ENCODE measurements at places on chromosomes 3 and 15.

GRCh38 chr3:195441051-195441450, 1.8 kb downstream of the ACAP2 start:
- no peak for DNase-seq

DNA sequence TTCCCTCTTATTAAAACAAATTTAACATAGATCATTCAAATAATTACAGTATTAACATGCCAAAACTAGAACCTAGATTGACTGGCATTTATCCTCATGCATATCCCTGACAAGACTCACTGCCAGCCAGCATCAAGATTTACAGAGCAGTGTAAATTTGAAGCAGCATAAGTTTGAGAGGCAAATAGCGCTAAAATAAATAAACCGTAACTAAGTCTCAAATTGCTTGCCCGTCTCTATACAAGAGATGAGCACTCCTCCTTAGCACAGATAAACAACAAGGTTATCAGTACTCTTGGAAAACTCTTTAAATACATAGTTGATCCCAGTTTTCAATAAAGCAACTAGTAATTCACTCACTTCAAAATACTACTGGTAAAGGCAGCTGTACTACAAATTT, 29.6 kb downstream of the MSL2 start:
- DNase-seq: no peak

GRCh38 chr3:9147215-9147895, 102.1 kb downstream of the SRGAP3 start:
- DNase-seq: no peak

- DNase-seq: no peak
Measured at GRCh38 chr15:40330368-40330836, 6.9 kb downstream of the INAFM2 start.

DNA sequence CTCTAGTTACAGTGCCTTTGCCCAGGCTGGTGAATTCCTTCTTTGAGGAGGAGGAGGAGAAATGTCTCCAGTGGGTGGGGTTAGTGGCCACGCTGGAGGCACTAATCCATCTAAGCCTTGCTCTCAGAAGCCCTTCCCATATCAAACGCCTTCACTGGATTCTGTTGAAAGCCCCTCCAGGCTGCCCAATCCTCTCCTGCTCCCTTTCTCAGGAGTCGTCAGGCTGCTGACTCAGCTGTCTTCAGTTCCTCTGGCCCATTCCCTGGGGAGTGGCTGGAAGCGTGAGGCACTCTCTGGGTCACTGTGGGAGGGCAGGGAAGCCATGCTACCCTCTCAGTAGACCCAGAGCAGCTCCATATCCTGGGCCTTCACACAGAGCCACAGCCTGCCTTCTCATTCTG, 2.7 kb downstream of the AP2M1 start:
- DNase-seq: no peak

GRCh38 chr3:155631323-155632019, 113.4 kb downstream of the PLCH1 start:
- DNase-seq: no peak

DNA sequence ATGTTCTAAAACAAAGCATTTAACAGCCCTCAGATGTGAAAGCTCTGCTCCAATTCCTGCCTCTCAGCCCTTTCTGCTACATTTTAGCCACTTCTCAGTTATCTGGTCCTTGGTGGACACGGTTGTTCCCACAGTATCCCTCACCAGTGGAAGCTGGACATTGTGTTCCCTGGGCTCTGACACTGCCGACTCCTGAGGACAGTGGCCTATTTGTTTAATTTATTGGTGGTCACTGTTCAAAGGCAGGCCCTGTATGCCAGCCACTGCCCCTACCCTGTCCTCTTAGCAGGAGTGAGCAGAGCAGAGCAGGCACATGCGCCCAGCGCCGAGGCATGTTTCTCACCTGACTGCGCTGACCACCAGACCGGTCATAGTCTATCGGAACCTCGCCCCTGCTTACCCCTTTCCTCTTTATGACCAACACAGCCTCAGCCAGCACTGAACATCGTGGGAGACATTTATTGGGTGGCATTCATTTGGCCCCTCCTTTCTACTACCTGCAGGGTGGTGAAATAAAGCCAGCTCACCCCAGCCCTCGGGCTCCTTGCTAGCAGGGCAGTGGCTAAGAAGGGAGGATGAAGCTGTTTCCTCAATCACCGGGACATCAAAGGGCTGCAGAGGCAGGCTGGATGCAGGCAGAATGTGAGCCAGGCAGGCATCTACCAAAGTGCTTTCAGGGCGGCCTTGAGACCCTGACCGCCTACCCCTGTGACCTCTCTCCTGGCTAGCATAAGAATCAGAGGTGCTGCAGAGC, 54.3 kb upstream of the HACD2 start:
- DNase-seq: no peak

DNA sequence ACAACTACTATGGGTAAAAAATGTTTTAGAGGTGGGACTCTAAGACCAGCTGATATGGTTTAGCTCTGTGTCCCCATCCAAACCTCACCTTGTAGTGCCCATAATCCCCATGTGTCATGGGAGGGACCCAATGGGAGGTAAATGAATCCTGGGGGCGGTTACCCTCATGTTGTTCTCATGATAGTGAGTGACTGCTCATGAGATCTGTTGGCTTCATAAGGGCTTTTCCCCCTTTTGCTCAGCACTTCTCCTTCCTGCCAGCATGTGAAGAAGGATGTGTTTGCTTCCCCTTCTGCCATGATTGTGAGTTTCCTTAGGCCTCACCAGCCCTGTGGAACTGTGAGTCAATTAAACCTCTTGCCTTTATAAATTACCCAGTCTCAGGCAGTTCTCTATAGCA, 45.7 kb downstream of the FAM98B start:
- DNase-seq: no peak

DNA sequence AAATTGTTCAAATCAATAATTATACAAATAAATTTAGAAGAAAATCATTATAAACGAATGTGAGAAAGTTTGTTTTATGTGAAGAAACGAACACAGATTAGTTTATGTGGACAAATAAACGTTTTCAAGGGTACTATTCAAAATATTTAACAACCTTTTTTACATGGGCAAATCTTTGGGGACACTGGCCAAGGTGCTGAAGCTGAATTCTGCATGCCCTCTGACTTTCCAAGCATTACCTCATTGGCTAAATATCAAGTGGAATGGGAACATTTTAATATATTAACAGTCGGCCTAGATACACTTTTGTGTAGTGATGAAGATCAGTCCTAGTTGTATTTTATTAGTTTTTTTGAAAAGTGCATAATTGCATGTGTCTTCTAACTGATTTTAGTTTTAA, 636.4 kb upstream of the DPPA4 start:
- DNase-seq: no peak

- DNase-seq: peak; percentile 54
Measured at GRCh38 chr15:58182460-58183163, 44.4 kb downstream of the AQP9 start.

DNA sequence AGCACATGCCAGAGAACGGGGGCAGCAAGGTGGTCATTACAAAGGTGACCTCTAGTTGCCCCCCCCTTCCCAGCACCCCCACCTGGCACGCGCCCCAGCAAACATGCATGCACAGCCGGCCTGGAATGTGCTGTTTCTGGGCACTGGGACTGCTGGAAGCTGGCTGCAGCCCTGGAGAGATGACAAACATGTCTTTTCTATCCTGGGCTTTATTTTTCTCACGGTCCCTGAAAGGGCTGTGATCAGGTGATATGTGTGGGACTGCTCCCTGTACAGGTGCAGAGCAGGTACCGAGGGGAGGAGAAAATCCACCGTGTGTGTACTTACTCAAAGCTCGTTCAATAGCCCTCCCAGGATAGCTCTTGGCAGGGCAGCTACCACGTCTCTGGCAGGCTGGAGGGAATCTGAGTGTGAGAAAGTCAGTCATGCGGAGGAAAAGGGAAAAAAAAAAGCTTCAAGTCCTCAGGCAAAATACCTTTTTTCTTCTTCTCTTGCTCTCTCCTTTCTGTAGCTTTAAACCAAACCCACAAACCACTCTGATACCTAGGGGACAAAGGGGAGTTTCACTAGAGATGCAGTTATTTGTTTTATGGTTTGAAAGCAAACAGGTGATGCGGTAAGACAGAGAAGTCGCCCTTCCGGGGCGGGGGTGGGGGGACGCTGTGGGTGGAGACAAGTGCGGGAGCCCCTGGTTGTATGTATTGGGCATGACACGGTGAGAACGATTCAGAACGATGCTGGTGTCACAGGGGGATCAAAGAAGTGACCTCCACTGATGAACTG, 5.0 kb upstream of the HES1 start:
- DNase-seq: no peak

- no peak for DNase-seq
Measured at GRCh38 chr15:55250941-55251340, 38.7 kb downstream of the RAB27A start.

- DNase-seq: no peak
Measured at GRCh38 chr15:25635191-25635590, 196.4 kb upstream of the UBE3A start.

DNA sequence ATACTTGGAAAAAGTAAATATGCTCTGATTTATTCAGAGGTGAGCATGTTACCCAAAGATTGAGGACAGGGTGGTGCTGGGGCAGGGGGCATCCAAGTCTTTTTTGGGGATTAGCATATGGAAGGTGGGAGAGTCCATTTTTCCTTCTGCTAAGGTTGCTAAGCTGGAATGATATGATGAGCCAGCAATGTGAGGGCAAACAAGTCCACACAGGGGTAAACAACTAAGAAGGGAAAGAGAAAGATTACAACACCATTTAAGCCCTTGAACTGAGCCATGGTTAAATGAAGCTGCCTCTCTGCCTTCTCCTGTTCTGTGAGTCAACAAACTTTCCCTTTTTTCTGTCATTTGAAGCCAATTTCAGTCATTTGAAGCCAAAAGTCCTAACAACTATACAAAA, 89.0 kb downstream of the RPL22L1 start:
- no peak for DNase-seq

DNA sequence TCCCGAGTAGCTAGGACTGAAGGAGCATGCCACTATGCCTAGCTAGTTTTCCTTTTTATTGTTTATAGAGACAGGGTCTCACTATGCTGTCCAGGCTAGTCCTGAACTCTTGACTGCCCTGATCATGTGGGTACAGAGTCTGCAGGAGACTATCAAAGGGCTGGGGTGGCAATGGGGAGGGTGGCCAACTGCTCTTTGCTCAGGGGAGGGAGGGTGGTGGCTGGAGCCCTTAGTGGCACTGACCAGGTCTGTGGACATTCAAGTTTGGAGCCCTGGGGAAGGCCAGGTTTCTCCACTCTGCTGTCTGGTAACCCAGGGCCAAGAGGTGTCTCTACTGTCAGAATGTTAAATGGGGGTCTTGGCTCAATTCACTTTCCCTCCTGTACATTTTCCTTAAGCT, 122.0 kb downstream of the SEC22A start:
- DNase-seq: no peak

- DNase-seq: no peak
Measured at GRCh38 chr3:148360051-148360450, 337.7 kb upstream of the AGTR1 start.

- DNase-seq: no peak
Measured at GRCh38 chr15:57572468-57572867, 19.2 kb upstream of the MYZAP start.

DNA sequence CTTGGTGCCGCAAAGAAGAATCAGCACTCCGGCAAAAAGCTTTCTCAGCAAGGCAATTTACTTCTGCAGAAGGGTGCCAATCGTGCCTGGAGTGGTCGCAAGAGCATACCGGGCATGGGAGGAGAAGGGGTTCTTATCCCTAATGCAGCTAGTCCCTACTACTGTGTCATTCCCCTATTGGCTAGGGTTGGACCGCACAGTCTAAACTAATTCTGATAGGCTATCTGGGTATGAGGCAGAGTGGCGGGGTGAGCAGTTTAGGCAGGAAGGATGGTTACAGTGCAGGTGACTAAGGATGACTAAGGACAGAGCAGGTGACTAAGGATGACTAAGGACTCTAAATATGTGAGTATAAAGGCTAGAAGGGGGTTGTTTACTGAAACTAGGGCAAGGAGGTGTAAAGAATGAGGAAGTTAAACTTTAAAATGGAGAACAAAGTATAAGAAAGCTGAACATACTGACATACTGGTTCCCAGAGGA, 52.9 kb downstream of the PGBD4 start:
- DNase-seq: peak; percentile 29

- DNase-seq: no peak
Measured at GRCh38 chr3:117161816-117162215, 452.2 kb downstream of the TUSC7 start.

DNA sequence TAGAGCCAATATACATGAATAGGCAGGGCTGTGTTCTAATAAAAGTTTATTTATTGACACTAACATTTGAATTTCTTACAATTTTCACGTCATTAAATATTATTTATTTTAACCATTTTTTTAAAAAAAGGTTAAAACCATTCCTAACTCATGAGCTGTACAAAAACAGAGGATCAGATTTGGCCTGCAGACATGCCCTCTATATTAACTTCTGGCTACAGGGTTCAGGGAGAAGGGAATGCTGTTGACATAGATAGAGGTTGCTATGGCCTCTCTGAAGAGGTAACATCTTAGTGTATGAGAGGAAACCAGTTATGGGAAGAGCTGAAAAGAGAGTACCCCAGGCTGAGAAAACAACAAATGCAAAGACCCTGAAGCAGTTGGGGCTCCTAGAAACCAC, 19.1 kb upstream of the RAP2B start:
- DNase-seq: no peak

DNA sequence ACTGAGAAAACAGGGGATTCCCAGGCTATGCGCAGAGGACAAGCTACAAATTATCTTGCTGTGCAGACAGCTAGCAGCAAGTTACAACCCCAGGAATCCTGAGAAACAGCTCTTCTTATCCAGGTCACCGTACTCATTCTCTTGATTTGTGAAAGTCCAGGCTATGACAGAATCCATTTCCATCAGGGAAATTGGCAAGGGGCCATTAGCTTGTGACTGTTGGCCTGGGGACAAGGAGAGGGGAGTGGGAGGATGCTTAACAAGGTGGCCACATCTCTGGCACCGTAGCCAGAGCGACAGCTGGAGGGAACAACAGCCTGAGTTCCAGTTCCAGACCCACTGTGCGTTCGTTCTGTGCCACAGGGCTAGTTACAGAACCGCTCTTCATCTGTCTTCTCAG, 44.9 kb upstream of the PLXNA1 start:
- DNase-seq: no peak

DNA sequence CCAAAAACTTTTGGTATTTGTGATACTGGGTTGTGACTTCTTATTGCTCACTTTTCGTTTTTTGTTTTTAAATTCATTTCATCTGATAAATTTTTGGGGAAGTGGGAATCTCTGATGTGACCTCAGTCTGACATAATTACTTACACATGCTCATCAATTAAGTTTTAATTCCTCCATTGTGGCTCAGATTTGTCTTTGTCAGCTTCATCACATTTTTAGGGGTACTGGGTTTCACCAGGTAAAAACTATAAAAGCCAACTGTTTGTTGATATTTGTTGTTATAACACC, 425.3 kb upstream of the TGFBR2 start:
- no peak for DNase-seq

DNA sequence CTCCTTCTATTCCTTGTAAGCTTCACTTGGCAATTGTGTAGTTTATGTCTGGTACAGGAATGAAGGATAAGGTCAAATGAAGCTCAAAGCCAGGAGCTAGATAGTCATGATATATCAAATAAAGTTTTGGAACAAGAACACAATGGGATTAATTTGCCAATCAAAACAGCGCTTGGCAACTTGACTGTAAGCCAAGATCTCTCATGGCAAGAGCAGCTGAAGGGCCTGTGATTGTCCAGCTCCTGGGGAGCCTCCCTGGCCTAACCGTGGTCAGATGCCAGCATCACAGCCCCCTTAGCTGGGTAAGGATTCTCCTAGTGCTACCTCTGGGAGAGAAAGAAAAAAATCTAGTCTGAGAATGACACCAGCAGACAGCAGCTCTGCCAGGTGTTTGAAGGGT, 97.2 kb downstream of the LIPC start:
- no peak for DNase-seq
